Pericardium fibroblast (primary cell): ENCODE measurements at places on chromosomes 1 and 21. TPM values are rescaled to one million over a fixed set of nuclear protein-coding genes. Genes with fewer than 3 reads are reported as not detected.

EDARADD gene
- 0.26 TPM in 1 of 2 replicates, not detected in the other for total RNA-seq

IGFN1 gene
- not detected in 2 replicates for total RNA-seq

AZIN2 gene
- total RNA-seq, result 6.5 and 9.4 TPM in 2 replicates

GNAT2 gene
- 0.17 TPM in 1 of 2 replicates, not detected in the other for total RNA-seq

SELP gene
- total RNA-seq, result 0.58 TPM in 1 of 2 replicates, not detected in the other

ORC1 gene
- 0.35 and 0.77 TPM in 2 replicates for total RNA-seq

PGLYRP4 gene
- total RNA-seq, result not detected in 2 replicates

RAB42 gene
- 5.5 and 8.3 TPM in 2 replicates for total RNA-seq

TMEM269 gene
- under 0.01 TPM in 1 of 2 replicates, not detected in the other for total RNA-seq

SEMA4A gene
- total RNA-seq, result 0.47 and 1.6 TPM in 2 replicates

TBX19 gene
- 0.12 and 0.34 TPM in 2 replicates for total RNA-seq

IQGAP3 gene
- total RNA-seq, result 0.58 and 0.85 TPM in 2 replicates

CELA2B gene
- not detected in 2 replicates for total RNA-seq

PHLDA3 gene
- total RNA-seq, result 34.0 and 82.1 TPM in 2 replicates

CYYR1 gene
- total RNA-seq, result 0.26 TPM in 1 of 2 replicates, not detected in the other

PRKAB2 gene
- 7.1 and 12.3 TPM in 2 replicates for total RNA-seq

TMEM200B gene
- 23.2 and 25.4 TPM in 2 replicates for total RNA-seq

PTCH2 gene
- under 0.01 and 0.47 TPM in 2 replicates for total RNA-seq

CATSPERE gene
- total RNA-seq, result 0.12 and 0.26 TPM in 2 replicates

CELSR2 gene
- total RNA-seq, result 0.43 and 1.2 TPM in 2 replicates

IL12RB2 gene
- total RNA-seq, result not detected in 2 replicates

RABIF gene
- 6.2 and 7.8 TPM in 2 replicates for total RNA-seq

TP53BP2 gene
- total RNA-seq, result 12.1 and 17.9 TPM in 2 replicates
